Activated CD4-positive, alpha-beta T cell treated with anti-CD3 and anti-CD28 coated beads for 24 hours (primary cell): ENCODE measurements at places on chromosomes 5 and 9.

- DNase-seq: no peak
These were observed 7.1 kb downstream of the LRRC26 start for GRCh38 chr9:137162505-137163364.

DNA sequence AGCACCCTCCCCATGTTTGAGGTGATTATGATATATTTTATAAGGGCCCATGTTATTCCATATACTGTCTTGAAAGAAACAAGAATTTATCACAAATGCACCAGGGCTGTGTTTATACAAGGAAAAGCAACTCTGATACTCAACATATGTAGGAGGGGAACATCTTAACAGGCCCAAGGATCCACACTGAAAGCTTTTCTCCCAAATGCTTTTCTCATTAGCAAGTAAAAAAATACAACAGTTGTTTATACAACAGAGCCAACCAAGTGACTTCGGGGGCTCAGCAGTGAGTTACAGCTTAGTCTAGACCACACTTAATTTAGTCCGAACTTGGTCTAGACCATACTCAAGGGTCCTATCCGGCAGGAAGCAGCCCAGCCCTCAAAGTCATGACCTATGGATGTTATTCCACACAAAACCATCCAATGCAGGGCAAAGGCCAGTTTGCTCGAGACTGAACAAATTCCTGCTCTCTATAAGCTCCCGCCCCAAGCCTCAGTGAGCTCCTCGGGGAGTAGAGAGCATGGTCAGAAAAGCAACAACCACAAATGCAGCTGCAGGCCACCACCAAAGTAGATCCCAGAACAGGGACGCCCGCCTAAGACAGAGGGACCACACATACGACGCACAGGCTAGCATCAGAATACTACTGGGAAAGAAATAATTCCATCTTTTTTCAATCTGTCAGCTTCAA lies 6.8 kb downstream of the GZMK start:
- no peak for DNase-seq

DNA sequence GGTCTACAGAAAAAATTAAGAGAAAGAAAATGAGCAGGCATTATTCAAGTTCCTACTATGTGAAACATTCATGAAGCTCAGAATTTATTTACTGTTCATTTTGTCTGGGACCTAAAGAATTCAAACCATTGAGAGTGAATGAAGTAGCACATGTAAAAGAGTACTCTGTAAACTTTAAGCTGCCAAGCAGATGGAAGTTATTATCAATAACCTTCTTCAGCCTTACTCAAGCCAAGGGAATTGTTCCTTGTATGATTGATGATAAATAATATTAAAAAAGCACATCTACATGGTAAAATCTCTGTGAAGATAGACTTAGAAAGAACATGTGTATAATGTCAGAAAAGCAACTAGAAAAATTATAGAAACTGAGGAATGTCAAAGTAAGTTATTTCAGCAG lies 17.8 kb upstream of the GLIS3 start:
- no peak for DNase-seq

DNA sequence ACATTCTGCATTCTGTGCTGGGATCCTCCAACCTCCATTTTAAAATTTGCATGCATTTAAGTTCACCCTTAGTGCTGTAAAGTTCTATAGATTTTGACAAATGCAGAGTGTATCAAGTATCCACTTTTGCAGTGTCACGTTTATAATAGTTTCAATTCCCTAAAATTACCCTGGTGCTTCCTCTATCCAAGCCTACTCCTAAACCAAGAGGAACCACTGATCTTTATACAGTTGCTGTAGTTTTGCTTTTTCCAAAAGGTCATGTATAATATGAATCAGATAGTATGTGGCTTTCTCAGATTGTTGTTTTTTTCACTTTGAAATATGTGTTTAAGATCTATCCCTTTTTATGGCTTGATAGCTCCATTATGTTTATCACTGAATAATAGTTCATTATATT lies 468.4 kb upstream of the CDH6 start:
- DNase-seq: no peak
